ENCODE measurements at places on chromosomes 3 and 15.
A peak's percentile ranks its signal among the peaks of the same experiment; 100 is the strongest.

GRCh38 chr15:70271422-70272088 lies 173.8 kb upstream of the TLE3 start:
- DNase-seq, result no peak

GRCh38 chr3:112773864-112774263 lies 72.8 kb downstream of the CD200R1L start:
- peak; percentile 13 for DNase-seq

DNA sequence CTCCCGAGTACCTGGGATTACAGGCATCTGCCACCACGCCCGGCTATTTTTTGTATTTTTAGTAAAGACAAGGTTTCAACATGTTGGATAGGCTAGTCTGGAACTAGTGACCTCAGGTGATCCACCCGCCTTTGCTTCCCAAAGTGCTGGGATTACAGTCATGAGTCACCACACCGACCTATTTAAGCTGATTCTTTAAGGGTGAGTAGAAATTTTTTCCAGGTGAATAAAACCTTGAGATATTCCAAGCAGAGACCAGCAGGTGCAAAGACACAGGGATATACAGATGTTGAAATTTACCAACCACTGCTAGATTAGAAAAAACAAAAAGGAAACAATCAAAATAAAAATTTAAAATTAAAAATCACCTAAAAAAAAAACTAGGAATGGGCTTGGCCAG lies 74.4 kb upstream of the CHRNB4 start:
- no peak for DNase-seq

DNA sequence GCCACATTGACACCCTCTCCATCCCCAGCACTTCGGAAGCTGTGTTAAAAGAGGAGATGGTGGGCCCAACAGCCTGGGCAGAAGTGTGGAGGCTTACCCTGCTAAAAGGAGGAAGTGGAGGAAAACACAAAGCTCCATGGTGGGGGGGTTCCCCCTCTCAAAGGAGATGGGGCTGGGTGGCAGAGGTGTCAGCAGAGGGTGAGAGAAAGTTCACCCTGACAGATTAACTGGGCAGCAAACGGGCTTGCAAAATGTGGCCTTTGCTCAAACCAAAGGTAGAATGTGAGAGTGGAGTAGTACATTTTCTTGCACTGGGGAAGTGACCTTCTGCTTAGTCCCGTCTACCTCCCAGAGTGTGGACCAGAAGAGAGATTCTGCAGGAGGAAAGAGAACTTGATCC lies 44.7 kb downstream of the MYO1E start:
- no peak for DNase-seq

DNA sequence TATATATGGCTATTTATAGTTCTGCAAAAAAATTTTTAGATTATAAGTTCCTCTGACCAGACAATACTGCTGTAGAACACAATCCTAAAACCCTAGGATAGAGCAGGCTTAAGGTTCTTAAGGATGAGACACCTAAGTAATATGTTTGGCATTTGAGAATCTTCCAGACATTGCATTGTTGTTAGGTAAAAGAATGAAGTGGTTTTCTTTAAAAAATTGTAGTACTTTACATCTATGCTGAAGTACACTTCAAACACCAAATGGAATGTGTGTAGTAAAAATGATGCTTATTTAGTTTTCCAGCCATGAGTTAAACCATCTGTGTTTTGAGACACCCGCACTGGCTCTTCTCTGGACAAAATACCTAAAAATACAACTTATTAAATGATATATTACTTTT lies 857.7 kb downstream of the OTOL1 start:
- DNase-seq, result no peak

DNA sequence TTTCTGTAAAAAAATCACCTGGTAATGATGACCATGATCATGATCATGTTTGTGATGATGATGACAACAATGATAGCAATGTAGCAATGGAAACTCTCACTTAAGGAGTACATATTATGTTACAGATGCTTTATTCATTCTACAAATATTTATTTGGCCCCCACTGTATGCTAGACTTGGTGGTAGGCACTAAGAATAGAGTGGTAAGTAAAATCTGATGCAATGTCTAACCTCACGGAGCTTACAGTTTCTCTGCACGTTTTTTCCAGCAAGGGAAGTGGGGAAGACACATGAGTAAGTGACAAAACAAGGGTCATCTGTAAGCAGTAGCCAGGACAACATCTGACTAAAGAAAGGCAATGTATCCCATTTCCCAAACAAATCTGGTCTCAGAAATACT lies 199.4 kb upstream of the MRPL3 start:
- no peak for DNase-seq

DNA sequence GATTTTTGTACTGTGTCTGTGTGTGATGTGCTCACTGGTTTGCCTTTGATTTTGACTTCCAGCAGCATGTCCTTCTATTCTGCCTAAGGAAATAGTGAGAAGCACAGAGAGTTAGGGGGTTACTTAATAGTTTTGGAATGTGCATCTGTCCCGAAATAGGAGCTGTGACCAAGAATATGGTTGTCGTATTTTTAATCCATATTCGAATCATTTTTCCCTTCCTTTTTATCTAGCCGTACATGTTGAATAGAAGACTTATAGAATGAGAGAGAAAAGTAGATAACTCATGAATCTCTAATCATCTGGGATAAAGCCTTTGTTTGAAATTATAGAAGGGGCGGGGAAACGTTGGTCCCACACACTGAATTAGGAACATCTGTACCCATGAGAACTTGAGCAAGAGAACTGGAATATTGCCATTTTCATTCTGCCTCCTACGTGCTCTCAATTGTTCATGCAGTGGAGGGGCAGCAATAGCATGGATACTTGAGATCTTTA lies 23.6 kb downstream of the CRTC3 start:
- DNase-seq, result no peak

DNA sequence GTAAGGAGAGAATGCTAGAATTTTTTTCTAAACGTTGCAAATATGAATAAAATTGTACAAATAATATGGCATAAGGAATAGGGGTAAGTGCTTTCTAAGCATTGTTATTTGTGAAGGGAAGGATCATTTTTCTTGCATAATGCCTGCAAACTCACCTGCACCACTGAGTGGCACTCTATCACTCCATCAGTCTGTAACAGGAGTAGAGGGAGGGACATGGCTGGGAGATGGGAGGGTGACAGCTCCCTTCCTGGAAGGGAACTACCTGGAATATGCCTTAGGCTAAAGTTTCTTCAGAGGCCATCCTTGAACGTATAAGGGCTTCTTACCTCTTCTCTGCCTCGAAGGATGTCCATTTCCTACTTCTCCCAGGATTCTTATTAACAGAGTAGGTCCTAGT lies 3.0 kb downstream of the NAALADL2 start:
- DNase-seq, result no peak

DNA sequence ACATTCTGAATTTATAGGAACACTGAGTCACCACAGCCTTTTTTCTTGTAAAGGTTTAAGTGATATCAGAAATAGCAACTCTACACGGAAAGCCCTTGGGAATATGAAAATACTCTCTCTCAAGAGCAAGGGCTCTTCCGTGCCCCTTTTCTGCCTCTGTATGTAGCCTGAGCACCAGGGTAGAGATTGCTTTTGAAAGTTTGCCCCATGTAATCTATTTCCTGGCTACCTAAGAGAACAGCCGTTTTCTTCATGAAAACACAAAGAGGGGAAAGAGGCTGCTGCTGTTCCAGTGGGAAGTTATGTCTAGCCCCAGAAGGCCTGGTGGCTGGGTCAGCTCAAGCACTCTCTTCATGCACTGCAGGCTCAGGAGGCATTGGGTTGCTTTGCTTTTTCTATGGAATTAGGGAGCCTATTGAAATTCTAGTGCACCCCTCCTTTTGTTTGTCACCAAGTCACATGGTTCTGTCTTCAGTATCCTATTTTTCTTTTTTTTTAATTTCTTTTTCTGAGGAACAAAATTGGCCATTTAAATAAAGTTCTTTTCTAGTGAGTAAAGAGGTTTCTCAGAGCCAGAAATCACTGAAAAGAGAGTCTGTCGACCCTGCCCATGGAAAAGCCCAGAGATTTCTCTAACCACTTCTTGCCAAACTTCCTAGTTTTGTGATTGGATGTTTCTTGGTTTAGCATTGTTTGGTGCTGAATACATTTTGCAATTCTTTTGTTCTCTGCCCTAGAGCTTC lies 39.5 kb downstream of the TIGIT start:
- DNase-seq, result no peak

- no peak for DNase-seq
Observed at GRCh38 chr3:49868862-49869466, 742 bp downstream of the CAMKV start.

DNA sequence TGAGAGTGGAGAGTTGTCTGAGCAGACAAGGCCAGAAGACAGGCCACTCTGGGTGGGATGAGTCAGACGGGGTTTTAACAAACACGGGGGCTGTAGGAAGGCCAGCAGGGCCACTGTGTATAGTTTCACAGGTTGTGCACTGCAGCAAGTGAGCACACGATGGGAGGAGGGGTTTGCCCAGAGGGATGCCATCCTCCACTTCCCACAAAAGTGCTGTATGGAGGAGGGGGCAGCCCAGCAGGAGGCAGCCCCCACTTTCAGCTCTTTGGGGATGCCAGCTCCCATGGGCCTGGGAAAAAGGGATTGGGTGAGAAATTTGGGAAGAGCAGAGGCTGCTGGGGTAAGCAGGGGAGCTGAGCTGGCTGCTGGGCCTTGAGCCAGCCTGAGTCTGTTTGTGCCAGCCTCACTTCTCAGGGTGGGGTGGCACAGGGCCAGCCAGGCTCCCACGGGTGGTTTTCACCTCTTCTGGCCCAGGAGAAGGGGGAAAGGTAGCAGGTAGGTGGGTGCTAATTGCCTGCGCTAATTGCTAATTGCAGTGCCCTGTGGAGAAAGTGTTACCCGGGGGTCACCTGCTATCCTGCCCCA lies 6.7 kb downstream of the ZBTB47 start:
- DNase-seq, result no peak

GRCh38 chr3:39499651-39500273 lies 32.3 kb downstream of the MOBP start:
- DNase-seq, result no peak

- peak; percentile 6 for DNase-seq
Observed at GRCh38 chr3:151835751-151836525, 22.0 kb downstream of the AADAC start.

GRCh38 chr3:197936819-197937384 lies 13.1 kb upstream of the RPL35A start:
- no peak for DNase-seq

DNA sequence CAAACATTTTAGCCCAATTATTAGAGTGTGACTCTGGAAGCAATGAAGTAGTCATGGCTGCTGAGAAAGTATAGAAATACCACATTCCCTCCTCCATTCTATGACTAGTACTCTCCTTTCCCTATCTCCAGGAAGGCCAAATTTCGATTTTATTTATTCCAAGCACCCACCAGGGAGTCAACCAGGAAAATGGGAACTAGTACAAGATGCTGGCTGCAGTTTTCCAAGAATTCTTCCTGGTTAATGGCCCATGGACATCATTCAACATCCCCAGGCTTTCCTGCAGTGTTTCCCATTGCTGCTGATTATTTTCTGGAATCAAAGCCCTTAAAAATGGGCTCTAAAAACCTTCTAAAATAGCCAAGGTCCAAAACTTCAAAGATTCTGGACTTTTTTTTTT lies 247.9 kb upstream of the STT3B start:
- DNase-seq, result no peak

DNA sequence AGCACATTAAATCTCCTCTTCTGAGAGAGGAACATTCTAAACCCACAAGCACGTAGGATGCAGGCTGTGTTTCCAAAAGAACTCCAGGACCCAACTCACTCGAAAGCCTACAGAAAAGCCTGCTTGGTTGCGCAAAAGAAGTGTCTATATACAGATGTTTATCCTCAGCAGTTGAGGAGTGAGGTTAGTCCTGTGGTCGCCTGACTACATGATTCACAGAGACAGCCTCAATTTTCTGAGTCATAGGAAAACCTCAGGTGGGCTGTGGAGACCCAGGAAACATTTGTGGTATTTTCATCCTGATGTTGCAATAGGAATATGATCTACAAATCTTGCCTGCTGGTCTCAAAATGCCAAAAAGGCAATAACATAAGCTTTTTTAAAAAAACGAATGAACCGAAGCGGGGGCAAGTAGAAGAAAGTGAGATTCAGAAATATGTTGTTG lies 183.8 kb upstream of the THRB start:
- DNase-seq, result no peak

DNA sequence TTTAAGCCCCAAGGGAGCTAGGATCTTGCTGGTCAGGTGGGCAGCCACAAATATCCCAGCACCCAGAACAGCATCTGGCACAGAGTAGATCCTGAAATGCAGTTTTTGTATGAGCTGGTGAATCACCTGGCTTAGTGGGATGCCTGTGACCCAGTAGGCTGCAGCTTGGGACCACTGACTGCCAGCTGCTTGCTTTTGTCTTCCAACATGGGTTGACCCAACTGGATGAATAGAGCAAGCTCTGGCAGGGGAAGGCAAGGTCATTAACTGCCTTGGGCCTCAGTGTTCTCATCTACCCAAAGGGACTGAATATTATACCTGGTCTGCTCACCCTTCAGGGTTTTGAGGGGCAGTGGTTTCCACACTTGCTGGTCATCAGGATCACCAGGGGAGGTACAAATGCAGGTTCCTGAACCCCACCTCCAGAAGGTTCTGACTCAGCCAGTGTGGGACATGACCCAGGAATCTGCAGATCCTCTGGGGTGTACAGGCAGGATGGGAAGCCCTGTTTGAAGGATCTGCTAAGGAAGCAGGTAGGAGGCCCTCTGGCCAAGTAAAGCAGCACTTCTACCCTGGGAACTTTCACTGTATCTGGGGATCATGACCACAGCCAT lies 55.4 kb downstream of the ITGA11 start:
- no peak for DNase-seq

DNA sequence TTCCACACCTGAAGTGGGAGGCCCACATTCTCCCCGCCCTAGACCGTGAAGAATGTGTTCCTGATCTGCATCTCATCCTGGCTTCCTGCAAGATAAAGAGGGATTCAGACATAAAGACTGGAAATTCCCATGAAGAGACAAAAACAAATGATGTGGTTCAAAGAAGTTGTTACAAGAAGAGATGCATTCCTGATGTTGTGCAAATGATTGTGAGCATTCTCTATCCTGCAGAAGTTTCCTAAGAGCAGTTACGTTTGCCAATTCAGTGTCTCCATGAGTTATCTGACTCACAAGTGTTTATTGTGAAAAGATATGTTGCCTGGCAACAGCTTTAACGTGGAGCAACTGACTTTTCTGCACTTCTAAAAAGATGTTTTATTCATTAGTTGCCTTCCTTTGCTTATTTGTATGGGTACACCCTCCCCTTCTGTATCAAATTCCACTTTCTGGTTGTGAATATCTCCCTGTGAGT lies 107.8 kb downstream of the ZIC4 start:
- peak; percentile 27 for DNase-seq

DNA sequence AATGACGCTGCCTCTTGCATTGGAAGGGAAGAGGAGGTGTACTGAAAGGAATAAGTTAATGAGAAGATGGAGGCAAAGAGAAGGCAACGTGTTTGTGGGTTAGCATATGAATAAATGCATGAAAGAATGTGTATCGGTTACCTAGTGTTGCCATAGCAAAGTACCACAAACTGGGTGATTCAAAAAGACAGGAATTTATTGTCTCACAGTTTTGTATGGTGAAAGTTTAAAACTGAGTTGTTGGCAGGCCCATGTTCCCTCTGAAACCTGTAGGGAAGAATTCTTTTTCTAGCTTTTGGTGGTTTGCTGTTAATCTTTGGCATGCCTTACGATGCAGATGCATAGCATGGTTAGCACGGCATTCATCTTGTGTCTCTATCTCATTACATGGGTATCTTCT lies 729.9 kb downstream of the MECOM start:
- no peak for DNase-seq

Data from NAMALWA (cell line).